ENCODE measurements at places on chromosomes 16 and 17.

GRCh38 chr17:16947470-16947869 lies 24.4 kb downstream of the TNFRSF13B start:
- DNase-seq: no peak

- no peak for DNase-seq
These were observed 1.4 kb upstream of the SP6 start for GRCh38 chr17:47852113-47852949.

DNA sequence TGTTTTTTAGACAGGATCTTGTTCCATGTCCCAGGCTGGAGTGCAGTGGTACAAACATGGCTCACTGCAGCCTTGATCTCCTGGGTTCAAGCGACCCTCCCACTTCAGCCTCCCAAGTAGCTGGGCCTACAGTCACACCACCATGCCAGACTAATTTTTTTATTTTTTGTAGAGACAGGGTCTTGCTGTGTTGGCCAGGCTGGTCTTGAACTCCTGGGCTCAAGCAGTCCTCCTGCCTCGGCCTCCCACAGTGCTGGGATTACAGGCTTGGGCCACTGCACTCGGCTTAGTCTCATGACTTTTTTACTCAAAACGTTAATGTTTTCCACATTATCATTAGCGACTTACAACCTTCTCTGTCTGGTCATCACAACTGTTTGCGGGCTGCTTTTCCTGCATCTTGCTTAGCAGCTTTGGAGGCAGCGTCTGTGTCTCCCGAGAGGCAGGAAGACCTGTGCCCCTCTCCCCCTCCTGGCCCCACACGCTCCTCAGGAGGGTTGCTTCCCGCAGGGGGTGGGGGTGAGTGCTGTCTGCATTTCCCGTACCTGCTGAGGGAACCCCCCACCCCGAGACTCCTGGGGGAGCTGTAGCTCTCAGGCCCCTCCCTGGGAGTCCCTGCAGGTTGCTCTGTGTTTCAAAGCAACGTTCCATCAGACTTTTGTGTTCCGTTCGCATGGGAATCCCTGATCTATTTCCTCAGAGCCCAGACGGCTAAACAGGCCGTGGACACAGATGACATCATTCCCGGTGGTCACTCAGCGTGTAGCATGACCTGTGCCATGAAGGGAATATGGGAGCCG lies 52.6 kb downstream of the PGS1 start:
- DNase-seq: no peak

DNA sequence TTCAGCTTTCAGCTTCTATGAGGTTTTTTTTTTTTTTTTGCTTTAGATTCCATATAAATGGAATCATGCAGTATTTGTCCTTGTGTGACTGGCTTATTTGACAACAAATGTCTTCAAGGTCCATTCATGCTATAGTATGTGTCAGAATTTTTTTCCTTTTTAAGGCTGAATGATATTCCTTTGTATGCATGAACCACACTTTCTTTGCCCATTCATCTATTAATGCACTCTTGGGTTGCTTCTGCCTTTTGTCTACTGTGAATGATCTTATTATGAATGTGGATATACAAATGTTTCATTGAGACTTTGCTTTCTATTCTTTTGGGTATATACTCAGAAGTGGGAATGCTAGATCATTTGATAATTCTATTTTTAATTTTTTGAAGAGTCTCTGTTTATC lies 27.0 kb upstream of the LRRC75A start:
- no peak for DNase-seq

Measured in activated CD4-positive, alpha-beta T cell treated with anti-CD3 and anti-CD28 coated beads, Interleukin-2, amount 10 ng/mL, durations not matched to agents 24 days and 14 days (primary cell).